Gastrocnemius medialis (tissue), 4 donors: ENCODE measurements at places on chromosomes 1 and 21. TPM values are rescaled to one million over a fixed set of nuclear protein-coding genes. Genes with fewer than 3 reads are reported as not detected.

BPNT1 gene
- 9.3 TPM for total RNA-seq

RGSL1 gene
- not detected for total RNA-seq

FCGR2B gene
- 5.8 TPM for total RNA-seq

NGF gene
- total RNA-seq: not detected

C1orf141 gene
- total RNA-seq: not detected

FUCA1 gene
- total RNA-seq: 14.7 TPM

ZNF684 gene
- total RNA-seq: 7.1 TPM

UBXN10 gene
- not detected for total RNA-seq

AIRE gene
- not detected for total RNA-seq

DNA sequence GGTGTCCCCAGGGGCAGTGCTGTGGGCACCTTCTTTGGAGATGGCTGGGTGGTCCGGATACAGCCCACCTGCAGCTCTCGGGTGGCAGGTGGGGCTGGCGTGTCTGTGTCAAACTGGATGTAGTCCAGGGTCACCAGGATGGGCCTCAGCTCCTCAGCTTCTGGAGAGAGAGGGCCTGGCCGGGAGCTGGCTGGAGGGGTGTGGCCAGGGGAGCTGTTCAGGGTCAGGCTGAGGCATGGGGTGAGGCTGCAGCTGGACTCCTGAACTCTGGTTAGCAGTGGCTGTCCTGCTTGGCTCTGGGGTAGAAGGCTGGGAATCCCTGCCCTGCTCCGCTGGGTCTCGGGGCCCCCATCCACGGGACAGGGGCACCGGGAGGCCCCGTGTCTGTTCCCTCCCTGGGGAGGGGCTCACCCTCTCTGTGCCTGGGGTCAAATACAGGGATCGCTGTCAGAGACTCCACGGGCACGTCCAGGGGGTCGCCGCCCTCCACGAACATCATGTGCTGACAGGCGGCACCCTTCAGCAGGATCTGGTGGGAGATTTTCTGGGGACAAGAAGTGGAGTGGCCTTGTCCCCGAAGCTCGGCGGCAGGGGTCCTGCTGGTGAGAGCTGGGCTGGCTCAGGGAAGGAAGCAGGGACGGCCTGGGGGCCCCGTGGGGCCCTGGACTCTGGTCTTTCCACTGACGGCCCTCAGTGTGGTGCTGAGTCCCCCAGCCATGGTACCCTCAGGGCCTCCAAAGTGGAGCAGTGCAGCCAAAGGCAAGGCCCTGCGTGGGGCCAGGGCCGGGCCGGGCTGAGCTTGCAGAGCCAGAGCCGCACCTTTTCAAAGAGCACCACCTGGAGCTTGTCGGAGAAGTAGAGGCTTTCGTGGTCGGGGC, 4.1 kb upstream of the TMEM52 start:
- no peaks in the 10 kb centered on the region for H3K27me3 ChIP-seq
- no peak overlapping the region for H3K4me3 ChIP-seq
- H3K4me1 ChIP-seq: peaks cover 5% of the 10 kb centered on the region
- no peak overlapping the region for H3K27ac ChIP-seq
- DNase-seq: no peak

- no peak overlapping the region for H3K4me3 ChIP-seq
- no peak overlapping the region for H3K27ac ChIP-seq
- H3K4me1 ChIP-seq: no peaks in the 10 kb centered on the region
- no peaks in the 10 kb centered on the region for H3K27me3 ChIP-seq
Observed at GRCh38 chr1:189253601-189254350, 1223.9 kb downstream of the BRINP3 start.

DNA sequence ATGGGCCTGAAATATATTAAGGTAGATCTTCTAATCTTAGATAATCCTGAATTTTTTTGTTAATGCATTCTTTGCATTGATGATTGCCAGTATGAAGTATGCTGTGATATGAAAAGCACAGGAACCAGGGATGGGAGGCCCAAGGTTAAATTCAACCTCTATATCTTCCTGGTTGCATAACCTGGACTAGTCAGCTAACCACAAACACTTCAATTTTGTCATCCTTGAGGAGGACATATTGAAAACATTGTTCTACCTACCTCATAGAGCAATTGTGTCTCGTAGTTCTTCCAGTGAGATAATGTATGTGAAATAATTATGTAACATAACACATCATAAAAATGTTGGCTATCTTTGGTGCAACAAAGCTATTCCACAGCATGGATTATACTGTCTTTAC, 25.6 kb downstream of the PDC start:
- no peak overlapping the region for H3K4me3 ChIP-seq
- no peaks in the 10 kb centered on the region for H3K36me3 ChIP-seq
- no peak overlapping the region for H3K27ac ChIP-seq

DNA sequence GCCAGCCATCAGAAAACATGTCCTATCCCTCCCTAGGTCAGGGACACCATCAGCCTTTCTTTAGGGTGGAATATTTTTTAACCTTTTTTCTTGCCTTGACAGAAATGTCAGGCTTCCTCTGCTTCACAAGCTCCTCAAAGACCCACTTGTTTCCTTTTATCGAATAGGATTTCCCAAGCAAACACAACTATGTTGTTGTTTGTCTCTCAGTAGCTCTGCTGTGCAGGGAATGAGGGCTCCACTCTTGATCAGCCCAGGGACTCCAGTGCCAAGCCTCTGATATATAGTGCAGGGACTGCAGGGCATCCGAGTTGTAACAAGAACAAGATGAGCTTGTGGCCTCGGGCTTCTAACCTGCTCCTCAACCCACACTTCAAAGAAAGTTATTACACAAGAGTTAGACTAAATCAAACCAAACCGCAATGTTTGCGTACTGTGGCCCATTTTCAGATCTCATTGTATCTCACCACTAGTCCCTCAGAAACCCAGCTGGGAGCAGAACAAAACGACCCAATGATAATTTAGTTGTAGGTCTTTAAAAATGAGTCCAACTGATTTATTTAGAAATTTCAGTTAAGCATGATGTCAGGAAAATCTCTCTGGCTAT, 108.1 kb downstream of the ATG4C start:
- H3K27me3 ChIP-seq: no peaks in the 10 kb centered on the region
- no peak for DNase-seq
- no peaks in the 10 kb centered on the region for H3K4me1 ChIP-seq
- H3K36me3 ChIP-seq: no peaks in the 10 kb centered on the region

GRCh38 chr1:244306544-244306943, 145.2 kb downstream of the ADSS2 start:
- H3K36me3 ChIP-seq: no peaks in the 10 kb centered on the region
- no peak for DNase-seq
- no peak overlapping the region for H3K4me3 ChIP-seq
- H3K27ac ChIP-seq: no peak overlapping the region

- no peak for DNase-seq
- no peaks in the 10 kb centered on the region for H3K36me3 ChIP-seq
- no peak overlapping the region for H3K27ac ChIP-seq
- H3K4me3 ChIP-seq: no peak overlapping the region
- no peaks in the 10 kb centered on the region for H3K4me1 ChIP-seq
- no peaks in the 10 kb centered on the region for H3K27me3 ChIP-seq
Observed at GRCh38 chr21:30336596-30336995, 898 bp downstream of the KRTAP27-1 start.

DNA sequence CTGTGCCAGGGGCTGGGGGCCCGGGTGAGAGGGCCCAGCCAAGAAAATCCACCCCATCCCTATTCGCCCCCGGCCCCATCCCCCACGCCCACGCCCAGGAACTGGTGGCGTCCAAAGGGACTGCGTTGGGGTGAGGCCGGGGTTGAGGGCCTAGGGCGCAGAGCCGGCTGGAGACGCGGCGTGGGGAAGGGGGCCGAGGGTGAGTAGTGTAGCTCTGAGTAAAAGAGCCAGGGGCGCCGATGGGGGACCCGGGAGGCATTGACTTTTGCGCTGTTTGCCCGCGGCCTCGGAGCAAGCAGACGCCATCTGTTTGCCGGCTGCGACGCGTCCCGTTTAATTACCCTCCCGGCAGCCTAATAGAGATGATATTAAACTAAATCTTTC, 3.5 kb upstream of the DMRTA2 start:
- DNase-seq: no peak
- H3K27me3 ChIP-seq: peaks cover 100% of the 10 kb centered on the region
- H3K4me3 ChIP-seq: no peak overlapping the region
- no peaks in the 10 kb centered on the region for H3K36me3 ChIP-seq
- H3K27ac ChIP-seq: no peak overlapping the region

DNA sequence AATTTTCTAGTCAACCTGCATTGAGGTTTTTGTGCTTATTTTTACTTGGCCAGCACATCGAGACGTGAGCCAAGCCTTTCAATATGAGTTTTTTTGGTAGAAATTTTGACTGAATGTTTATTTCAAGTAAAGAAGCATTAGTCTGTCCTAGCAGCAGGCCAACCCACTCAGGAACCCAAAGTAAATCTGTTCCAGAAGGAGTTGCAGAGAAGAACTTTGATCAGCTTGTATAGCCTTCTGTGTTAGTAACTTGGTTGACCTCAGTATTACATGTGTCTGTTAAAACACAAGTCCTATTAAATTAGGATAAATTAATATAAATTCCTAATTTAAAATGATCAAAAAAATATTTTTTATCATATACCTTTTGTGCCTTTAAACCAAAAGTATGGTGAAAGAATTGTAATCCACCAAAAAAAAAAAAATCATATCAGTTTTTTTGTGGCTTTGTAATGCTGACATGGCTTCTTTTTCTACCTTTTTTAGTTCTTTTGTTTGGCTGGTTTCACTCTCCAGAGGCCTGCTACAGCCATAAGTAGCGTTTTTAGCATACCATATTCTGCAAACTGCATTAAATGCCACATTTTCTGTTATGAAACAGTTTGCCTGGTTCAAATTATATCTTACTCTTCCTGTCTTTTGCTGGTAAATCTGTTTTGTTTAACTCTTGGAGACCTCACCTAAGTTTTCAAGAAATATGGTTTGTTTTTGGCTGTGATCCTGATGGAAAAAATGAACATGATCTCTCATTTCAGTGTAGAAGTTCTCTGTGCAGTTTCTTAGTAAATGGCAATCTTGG, 39.5 kb downstream of the ATF6 start:
- H3K27me3 ChIP-seq: no peaks in the 10 kb centered on the region
- no peak overlapping the region for H3K27ac ChIP-seq
- no peak overlapping the region for H3K4me3 ChIP-seq
- no peak for DNase-seq
- H3K4me1 ChIP-seq: no peaks in the 10 kb centered on the region

DNA sequence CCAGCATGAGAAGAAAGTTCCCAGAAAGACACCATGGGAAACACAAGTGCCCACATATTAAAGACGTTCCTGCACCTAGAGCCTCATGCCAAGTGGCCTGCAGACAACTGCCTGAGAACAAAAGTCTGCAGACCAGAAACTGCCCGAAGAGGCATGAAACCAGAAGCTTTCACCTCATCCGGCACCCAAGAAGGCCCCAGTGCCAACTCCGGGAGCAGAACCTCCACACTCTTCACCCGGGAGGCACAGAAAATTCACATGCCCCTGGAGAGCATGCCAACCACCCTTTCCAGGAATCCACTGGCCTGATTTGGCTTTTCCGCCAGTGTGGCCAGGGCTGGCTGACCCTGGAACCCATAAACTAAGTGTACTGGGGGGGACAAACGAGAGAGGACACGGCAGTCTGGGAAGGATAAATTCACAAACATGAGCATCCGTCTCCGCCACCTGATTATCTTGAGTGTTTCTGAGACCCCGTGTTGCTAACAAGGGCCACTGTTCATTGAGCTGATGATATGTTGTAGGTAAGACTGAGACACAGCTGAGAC, 6.8 kb downstream of the TFF2 start:
- H3K27me3 ChIP-seq: no peaks in the 10 kb centered on the region
- H3K4me1 ChIP-seq: no peaks in the 10 kb centered on the region
- H3K4me3 ChIP-seq: no peak overlapping the region
- H3K36me3 ChIP-seq: no peaks in the 10 kb centered on the region
- no peak overlapping the region for H3K27ac ChIP-seq
- DNase-seq: no peak

- H3K27me3 ChIP-seq: no peaks in the 10 kb centered on the region
- H3K4me1 ChIP-seq: peaks cover 13% of the 10 kb centered on the region
- H3K27ac ChIP-seq: peak within 1 kb of the TSS; percentile 90
- H3K4me3 ChIP-seq: peak within 1 kb of the TSS; percentile 91
- no peak for DNase-seq
- no peaks in the 10 kb centered on the region for H3K36me3 ChIP-seq
Observed at GRCh38 chr21:42513151-42513984, at the start of gene SLC37A1. Gene SLC37A1, plus strand, starts transcription at chr21:42513852. Its CDS starts 4,603 bp downstream, at chr21:42518455.

DNA sequence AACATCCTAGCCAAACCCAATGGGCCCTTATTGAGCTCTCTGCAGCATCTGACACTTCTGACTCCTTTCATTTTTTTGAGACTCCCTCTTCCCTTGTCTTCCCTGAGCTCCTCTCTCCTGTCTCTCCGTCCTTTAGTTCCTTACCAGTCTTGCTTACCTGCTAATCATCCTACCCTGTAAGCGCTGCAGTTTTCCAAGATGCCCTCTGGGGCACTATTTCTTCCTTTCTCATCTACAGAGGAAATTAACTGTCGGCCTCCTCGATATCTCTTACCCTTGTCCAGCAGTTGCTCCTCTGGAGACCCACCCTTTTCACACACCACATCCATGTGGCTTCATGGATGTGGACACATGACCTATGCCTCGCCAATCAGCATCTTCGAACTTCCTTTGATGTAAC, 6.8 kb downstream of the GPR161 start:
- H3K27me3 ChIP-seq: peaks cover 13% of the 10 kb centered on the region
- H3K27ac ChIP-seq: no peak overlapping the region
- no peaks in the 10 kb centered on the region for H3K4me1 ChIP-seq
- no peak for DNase-seq

- no peak for DNase-seq
- no peaks in the 10 kb centered on the region for H3K36me3 ChIP-seq
- H3K4me3 ChIP-seq: no peak overlapping the region
- no peaks in the 10 kb centered on the region for H3K27me3 ChIP-seq
Observed at GRCh38 chr1:205287767-205288559, 33.6 kb downstream of the NUAK2 start.

DNA sequence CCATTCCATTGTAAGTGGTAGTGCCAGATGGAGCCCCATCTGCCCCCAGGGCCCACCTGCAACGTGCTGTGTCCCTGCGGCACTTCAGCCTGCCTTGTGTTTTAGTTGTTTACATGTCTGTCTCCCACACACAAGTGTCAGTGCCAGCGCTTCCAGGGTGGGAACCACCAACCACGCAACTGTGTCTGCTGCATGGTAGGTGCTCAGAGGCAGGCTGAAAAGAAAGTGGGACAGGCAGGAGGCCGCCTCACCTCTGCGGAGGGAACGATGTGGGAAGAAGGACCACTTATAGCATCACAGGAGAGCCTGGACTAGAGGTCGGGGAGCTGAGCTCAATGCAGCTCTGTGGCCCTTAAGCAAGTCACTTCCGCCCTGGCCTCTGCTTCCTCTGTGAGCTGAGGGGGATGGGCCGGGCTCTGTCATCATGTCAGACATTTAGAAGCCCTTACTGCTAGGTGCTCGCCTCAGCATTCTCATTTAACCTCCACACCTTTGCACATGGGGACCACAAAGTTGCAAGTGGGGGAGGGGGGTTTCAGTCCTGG, 17.9 kb downstream of the SLC9A1 start:
- peak overlapping the region; percentile 87 for H3K27ac ChIP-seq
- no peak overlapping the region for H3K4me3 ChIP-seq
- H3K36me3 ChIP-seq: no peaks in the 10 kb centered on the region
- H3K4me1 ChIP-seq: peaks cover 82% of the 10 kb centered on the region

GRCh38 chr21:24470852-24471251, 1136.4 kb downstream of the MRPL39 start:
- no peak for DNase-seq
- H3K4me1 ChIP-seq: no peaks in the 10 kb centered on the region
- no peak overlapping the region for H3K4me3 ChIP-seq
- no peaks in the 10 kb centered on the region for H3K27me3 ChIP-seq

- no peaks in the 10 kb centered on the region for H3K36me3 ChIP-seq
- no peaks in the 10 kb centered on the region for H3K4me1 ChIP-seq
- no peak overlapping the region for H3K4me3 ChIP-seq
- peaks cover 3% of the 10 kb centered on the region for H3K27me3 ChIP-seq
Observed at GRCh38 chr1:9626201-9626608, 25.3 kb upstream of the PIK3CD start.
